Frontal cortex (tissue), 4 donors: ENCODE measurements at places on chromosomes 1 and 21.

DNA sequence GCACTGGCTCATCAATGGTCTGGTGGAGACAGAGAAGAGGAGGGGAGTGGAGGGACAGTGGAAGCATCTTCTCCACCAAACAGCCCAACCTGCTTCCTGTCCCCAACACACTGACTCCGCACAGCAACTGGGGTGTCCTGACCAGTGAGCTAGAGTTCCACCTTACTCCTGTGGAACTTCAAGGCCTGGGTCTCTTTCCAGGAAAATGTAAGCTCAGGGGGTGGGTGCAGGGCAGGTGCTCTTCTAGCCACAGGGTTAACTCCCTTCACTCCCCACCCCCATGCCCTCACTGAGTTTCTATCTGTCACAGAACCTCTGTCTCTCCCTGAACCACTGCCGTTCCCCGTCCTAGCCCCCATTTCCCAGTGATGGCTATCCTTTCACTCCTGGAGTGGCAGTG is 876 bp downstream of the MOB3C start:
- DNase-seq: no peak

GRCh38 chr1:194339471-194339870 is 1153.1 kb upstream of the B3GALT2 start:
- no peak for DNase-seq

GRCh38 chr1:222195857-222196256 is 352.0 kb downstream of the HHIPL2 start:
- no peak for DNase-seq

DNA sequence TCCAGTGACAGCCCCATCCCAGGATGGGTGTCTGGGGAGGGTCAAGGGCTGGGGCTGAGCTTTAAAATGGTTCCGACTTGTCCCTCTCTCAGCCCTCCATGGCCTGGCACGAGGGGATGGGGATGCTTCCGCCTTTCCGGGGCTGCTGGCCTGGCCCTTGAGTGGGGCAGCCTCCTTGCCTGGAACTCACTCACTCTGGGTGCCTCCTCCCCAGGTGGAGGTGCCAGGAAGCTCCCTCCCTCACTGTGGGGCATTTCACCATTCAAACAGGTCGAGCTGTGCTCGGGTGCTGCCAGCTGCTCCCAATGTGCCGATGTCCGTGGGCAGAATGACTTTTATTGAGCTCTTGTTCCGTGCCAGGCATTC is 24.2 kb downstream of the PCSK9 start:
- no peak for DNase-seq

DNA sequence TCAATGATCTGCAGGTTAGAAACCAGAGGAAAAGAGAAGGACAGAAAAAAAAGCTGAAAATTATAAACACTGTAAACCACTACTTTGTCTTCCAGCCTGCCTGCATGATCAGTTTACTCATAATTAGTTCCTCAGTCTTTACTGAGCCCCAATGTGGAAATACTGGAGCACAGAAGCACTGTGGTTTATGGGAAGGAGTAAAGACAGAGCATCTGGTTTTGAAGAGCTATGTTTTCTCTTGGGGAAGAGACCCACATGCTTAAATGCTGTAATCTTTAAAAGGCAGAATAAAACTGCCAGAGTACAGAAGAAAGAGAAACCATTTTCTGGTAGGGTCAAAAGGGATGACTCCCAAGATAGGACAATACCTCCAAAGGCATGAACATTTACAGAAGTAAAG is 159.0 kb upstream of the ZNHIT6 start:
- no peak for DNase-seq

DNA sequence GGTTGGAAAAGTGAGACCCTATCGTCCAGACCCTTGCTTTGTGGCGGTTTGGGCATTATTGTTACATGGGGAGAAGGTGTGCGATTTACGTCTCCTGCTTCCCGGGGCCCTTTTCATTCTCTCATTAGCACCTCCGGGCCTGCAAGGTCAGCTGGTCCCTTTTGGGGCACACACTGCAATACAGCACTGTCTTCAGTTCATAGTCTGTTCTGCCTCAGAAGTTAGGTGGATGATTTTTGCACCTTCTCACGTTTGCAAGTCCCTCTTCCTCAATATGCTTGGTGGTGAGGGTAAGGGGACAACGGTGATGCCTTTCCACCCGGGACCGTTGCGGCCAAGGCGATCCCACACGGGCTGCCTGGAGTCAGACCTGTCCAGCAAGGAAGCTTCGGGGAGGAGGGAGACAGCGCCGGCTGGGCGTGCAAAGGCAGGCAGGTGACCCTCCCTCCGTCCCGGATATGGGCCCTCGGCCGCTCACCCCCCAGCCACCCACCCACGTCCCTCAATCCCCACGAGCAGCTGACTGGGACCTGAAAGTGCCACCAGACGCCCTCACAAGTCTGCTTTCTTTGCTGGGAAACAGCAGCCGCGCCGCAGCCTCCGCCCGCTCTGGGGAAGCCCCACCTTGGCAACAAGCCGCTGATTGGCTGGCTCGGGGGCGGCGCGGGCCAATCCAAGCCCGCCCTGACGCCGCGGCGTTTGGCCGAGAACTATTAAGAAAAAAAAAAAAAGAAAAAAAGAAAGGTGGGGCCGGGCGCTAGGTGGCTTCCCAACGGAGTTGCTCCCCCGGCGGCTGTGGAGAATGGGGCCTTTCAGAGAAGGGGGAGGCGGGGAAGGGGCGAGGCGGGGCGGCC is 21.7 kb downstream of the BTG2 start:
- DNase-seq: peak; percentile 96

GRCh38 chr1:12478612-12478985 is 139.4 kb downstream of the DHRS3 start:
- no peak for DNase-seq

DNA sequence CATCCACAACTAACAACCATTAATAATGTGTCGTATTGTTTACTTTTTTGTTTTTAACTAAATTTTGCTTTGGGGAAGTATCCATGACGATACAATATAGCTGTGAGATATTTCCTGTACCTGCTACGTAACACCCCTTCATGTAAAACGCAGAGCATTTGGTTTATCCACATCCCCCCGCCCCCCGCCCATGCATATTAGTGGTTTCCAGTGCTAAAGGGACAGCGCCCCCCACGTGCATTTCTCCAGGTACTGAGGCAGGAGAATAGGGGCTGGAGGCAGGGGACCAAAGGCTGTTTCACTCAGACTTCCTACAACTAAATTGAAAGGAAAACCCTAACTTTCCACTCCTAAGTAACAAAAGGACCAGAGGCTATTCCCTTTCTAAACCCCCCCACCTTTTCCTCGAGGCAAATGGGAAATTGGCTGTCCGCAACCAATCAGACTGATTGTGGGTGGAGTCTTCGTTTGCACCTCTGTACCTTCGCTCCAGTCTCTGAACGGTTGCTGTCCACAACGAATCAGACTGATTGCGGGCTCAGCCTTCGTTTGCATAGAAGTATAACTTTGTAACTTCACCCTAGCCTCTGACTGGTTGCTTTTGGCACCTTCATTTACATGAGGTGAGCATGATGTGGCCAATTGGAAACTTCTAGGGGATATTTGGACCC is 12.2 kb upstream of the RIPK4 start:
- no peak for DNase-seq

DNA sequence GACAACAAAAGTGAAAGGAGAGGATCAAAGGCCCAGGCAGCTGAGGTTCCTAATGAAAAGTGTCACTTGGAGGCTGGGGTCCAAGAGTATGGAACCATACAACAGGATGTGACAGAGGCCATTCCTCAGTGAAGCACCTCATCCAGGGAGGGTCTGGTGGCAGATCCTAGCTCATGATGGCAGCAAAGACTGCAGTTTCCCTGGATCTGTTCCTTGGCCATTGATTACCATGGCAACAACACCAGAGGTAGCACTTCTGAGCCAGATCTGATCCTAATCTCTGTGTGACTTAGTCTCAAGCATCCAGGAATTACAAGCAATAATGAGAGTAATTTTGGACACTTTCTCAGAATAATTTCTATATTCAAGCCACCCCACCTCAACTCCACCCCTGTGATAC is 12.9 kb downstream of the FAM177B start:
- DNase-seq: no peak
